ENCODE measurements at places on chromosomes 3 and 15.
A peak's percentile ranks its signal among the peaks of the same experiment; 100 is the strongest.

DNA sequence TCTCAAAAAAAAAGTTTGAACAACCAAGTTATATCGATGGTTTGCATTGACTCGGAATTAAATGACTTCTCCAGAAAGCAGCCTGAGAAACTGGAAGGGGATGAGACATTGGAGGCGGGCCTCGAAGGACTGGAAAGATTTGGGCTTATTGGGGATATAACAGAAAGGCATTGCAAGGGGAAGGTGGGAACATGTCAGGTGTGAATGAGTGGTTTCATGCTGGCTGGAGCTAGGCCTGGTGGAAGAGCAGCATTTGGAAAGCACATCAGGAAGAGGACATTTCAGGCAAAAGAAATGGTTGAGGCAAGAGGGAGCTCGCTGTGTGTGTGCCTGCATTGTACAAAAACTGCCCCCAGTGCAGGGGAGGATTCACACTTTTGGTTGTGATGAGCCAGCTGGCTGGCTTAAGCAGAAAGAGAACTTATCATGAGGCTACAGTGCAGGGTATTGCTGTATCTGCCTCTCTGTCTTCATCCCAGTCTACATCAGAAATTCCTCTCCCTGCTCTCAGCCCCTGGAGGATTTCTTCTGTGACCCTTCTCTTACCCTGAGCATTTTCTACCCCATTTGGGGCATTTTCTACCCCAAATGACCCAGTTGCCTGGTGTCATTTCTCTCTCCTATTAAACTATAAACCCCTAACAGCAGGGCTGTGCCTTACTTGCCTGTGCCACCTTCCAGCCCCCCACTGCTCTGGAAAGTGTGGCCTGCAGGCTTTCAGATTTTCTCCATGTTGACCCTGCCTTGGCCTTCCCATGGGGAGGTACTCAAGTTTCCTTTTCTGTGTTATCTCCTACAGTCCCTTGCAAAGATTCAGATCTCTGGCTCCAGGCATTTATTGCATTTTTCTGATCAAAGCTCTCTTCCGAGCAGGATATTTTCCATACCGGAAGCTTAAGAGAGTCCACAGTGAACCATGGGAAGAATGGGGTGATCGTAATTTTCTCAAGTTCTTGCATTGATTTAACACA, 64.4 kb upstream of the FLNB start:
- DNase-seq = peak; percentile 63

DNA sequence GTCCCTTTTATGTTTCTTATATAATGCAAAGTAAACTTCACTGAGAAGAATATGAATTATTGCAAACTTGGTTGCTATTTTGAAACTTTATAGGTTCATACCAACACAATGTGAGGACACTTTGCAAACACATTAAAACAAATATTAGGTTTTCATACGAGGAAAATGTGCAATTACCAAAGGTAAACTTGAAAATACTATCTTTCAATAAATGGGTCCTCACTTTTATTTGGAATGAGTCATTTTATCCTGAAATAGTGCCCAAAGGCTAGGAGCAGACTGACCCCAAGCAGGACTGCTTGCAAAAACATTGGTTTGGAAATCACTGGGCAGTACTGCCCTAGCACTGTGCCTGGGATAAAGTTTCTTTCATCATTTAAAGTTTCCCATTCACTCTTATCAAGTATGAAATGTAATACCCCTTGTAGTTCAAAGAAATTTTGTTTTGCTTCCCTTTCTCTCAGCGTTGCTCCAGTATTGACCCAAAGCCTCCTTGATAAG, 396.5 kb downstream of the EPHA3 start:
- DNase-seq = no peak

DNA sequence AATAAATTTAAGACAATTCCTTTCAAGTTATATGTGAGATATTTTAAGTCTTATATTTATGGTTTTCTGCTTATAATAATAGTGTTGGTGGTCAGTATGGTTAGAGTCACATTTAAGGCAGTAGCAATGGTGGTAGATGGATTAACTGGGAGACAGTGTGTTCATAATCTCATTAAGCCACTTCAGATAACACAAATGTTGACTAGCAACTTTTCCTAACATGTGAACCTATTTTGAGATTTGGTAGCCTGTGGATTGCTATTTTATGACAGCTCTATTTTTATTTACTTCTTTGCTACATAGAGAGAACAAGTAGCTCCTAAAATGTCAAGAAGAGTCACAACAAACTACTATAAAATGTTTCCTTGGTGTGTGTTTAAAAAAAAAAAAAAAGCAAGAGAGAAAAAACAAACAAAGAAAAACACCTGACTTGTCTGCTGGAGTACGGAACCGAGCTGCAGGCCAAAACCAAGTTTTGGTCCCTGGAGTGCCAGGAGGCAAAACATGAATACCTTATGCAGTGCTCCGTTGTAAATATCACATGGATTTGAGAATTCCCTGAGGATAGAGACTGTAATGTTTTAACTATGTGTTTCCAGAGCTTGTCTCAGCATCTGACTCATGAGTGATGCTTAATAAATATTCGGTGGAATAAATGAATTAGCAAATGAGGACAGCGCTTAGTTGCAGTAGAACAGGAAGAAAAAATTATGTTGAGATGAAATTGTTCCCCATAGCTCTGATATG, 457.1 kb upstream of the ROBO2 start:
- no peak for DNase-seq

DNA sequence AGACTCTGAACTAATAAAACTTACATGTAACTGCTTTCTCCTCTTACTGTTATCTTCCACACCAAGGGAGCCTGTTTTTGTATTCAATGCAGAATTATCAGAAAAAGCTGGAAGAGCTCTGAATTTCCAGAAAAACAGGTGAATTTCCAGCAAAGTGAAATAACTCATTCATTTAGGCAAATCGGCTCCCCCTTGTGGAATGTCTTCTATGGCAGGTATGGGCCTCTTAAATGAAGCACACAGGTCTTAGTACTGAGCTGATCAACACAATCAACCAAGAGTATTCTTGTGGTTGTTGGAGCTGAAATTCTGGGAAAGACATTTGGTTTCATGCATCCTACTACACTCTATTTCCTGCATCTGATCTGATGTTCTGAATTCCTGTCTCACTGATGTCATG, 31.0 kb upstream of the PTPRG start:
- peak; percentile 16 for DNase-seq

GRCh38 chr3:99172736-99173657, 271.5 kb upstream of the DCBLD2 start:
- DNase-seq = peak; percentile 83

DNA sequence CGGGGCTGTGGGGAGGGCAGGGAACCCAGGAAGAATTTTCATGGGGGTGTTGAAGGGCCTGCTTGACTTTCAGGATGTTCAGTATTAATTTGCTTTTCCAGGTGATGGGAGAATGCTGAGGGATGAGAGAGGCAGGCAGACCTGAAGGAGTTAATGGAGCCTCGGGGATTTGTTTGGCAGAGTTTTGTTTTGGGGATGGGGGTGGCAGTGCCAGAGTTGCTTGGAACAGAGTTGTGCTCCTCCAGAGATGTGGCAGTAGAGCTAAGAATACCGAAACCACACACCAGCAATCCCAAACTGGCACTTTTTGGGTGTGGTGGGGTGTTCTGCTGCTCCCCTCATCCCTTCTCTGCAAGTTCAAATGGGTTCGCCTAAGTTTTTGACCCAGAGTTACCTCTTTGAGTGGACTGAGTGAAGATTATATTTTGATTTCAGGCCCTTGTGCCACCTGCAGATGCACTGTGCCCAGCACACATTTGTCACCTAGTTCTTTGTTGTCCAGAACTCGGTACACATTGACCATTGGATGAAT, 1.6 kb downstream of the BOC start:
- DNase-seq = no peak

GRCh38 chr15:59160880-59161593, 45.6 kb upstream of the LDHAL6B start:
- no peak for DNase-seq

DNA sequence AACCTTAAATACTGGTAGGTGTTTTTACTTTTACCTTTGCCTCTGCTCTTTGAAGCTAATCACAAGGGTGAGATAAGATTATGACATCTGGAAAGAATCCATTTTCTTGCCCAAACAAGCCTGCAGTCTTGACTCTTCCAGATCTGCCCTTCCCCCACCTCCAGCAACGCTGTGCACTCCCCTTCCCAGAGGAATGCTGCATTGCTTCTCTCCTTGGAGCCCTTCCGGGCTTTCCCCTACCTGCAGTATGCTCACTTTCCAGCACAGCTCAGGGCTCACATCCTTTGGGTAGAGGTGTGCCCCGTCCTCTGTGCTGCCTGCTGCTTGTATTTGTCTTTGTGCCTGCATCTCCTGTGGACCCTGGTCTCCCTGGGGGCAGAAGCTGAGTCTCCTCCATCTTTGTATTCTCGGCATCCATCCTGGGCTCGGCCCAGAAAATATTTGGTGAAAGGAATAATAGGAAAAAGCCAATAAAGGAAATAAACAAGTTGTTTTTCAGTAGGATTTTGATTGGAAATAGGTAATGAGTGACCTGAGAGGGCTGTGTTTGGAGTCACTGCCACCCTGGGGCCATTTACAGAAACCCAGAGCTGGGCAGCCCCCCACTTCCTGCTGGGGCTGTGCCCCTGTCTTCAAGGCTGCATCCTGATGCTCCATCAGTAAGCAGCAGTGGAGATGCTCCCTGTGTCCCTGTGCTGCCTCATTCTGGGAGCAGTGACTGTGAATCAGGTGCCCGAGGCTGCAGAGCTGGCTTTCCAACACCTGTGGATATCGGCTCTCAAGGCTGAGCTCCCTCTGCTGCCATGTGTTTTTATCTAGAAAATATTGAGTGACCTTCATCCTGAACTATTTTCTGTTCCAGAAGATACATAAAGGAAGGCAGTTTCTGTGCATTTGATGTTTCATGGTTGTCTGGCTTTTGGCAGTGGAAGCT, 117.5 kb downstream of the EEFSEC start:
- no peak for DNase-seq

DNA sequence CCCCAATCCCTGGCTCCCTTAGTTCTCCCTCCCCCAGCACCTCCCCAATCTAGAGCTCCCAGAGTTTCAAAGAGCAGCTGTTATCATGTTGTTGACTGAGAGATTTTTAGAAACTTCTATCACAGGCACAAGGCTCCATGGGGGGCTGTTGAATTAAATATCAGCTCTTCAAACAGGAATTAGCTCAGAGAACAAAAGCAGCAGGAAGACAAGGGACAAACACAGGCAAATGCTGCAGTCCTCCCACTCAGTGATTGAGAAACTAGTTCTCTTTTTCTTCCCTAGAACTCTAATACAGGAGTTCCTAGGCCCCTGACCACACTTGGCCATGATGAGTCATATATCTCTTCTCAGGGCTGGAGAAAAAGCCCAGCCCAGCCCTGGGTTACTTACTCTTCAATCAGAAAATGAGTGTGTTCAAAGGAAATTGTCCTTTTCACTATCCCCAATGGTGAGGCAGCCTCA, 262.1 kb downstream of the IGSF11 start:
- DNase-seq = no peak

- no peak for DNase-seq
Measured at GRCh38 chr3:71392251-71392650, 191.3 kb downstream of the FOXP1 start.

DNA sequence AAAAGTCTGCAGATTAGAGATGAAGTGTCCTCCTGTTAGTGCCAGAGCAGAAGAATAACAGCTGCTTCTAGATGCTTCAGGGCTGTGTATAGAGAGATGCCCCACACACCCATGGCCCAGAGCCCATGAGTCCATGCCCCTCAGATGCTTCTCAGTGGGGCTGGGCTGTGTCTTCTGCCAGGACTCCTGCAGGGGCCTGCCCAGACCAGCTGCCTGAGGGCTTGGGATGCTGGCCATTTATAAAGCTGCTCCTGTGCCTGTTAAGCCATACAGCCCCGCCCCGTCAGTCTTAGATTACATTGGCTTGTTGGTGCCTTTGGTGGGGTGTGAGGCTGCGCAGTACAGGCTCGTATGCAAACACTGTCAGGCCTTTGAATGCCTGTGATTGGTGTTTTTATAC, 318.0 kb upstream of the CTDSPL start:
- DNase-seq = no peak

DNA sequence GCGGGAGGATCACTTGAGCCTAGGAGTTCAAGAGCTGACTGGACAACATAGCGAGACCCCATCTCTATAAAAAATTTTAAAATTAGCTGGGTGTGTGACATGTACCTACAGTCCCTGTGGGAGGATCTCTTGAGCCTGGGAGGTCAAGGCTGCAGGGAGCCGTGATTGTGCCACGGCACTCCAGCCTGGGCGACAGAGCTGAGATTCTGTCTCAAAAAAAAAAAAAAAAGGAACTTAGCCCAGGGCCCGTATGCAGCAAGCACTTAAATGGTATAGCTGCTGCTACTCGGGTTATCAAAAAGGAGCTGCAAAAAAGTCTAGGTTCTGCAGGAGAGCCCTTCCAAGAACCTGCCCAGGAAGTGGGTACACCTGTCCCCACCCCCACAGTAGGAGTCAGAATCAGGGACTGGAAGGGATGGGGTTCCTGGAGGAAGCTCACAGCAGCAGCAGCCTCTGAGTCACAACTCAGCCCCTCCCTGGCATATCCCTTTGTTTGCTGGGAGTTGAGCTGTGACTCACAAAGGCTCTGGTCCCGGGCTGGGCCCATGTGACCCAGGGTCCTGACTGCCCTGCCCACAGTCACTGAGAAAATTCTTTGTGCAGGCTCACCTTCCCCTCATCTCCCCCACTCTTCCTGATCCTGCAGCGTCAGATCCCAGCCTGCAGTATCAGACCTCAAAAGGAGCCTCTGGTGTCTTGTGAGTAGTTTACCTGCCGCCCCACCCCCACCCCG, at the start of gene SPATA12:
TSS of gene SPATA12 (plus strand) at position 576 of the 733 bp plus-strand sequence. CDS start 13,031 bp downstream, outside the sequence.
- peak; percentile 68 for DNase-seq

DNA sequence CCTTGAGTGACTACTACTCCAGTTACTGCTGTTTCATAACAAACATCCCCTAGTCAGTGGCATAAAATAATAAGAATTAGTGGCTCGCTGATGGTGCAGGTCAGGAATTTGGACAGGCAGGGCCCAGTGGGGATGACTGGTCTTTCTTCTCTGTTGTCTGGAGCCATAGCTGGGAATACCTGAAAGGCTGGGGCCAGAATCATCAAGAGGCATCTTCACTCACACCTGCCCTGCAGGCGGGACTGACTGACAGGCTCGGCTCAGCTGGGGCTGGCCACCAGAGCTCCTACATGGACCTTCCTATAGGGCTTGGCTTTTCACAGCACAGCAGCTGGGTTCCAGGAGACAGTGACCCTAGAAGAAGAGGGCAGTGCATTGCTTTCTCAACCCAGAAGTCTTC, 148.8 kb upstream of the ATP10A start:
- no peak for DNase-seq

- DNase-seq = no peak
Measured at GRCh38 chr3:60030982-60031381, 981.2 kb upstream of the CFAP20DC start.

GRCh38 chr3:175608356-175608755, 749.2 kb downstream of the NAALADL2 start:
- DNase-seq = no peak

GRCh38 chr3:151142929-151143328, 57.5 kb downstream of the MED12L start:
- no peak for DNase-seq

Measured in EH (cell line).